CD4-positive, alpha-beta memory T cell (primary cell): ENCODE measurements at places on chromosomes 3 and 15.

DNA sequence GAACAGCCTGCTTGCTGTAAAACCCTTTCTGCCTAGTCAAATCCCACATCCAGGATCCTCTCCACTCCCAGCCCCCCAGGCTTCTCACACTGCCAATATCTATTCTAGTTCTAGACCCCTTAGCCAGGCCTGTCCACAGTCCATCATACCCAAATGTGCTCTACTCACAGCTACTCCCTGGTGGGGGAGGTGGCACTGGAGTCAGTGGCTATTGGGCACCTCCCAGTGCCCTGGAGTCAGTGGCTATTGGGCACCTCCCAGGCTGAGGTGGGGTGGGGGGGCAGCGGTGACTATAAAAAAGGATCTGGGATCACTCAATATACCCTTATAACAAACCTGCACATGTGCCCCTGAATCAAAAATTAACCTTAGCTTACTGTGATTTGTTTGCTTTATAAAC lies 773 bp upstream of the DISP2 start:
- DNase-seq: no peak
- H3K4me1 ChIP-seq: peaks cover 13% of the 10 kb centered on the region
- H3K27ac ChIP-seq: no peak overlapping the region

- no peak overlapping the region for H3K27ac ChIP-seq
- H3K27me3 ChIP-seq: no peaks in the 10 kb centered on the region
- H3K4me3 ChIP-seq: no peak overlapping the region
Measured at GRCh38 chr3:159364511-159364910, 562.7 kb downstream of the MFSD1 start.

DNA sequence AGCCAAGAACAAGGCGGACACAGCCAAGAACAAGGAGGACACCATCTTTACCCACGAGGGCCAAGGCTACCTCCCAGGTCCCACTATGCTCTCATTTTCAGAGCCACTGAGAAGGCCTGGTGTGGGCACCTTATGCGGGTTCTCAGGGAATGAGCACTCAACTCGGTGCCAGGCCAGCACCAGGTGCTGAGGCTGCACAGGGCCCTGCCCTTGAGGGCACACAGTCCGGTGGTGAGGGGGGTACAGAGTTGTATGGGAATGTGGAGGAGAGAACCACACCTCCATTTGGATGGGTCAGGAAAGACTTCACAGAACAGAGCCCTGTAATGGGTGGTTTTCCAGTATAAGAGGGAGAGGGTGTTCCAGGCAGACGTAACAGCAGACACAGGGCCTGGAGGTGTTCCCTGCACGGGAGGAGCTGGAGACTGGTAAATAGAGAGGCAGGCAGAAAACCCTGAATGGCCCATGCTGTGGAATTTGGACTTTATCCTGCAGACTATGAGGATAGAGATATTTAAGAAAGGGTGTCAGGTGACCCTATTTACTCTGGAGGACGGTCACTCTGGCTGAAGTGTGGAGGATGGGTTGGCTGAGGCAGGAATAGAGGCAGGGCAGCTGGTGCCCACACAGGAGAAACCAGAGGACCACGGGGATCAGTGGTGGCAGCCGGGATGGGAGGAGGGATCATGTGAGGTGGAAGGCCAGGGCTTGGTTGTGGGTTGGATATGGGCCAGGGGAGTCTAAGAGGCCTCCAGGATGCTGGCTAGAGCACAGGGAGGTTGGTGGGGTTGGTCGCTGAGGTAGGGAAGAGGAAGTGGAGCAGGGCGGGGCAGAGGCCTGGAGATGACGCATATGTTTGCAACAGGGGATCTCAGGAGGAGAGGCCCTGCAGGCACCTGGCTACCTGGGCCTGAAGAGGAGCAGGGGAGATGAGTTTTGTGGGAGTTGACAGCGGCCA lies 34.6 kb downstream of the CRABP1 start:
- H3K4me3 ChIP-seq: no peak overlapping the region
- no peaks in the 10 kb centered on the region for H3K36me3 ChIP-seq
- H3K4me1 ChIP-seq: no peaks in the 10 kb centered on the region
- H3K27ac ChIP-seq: no peak overlapping the region
- no peaks in the 10 kb centered on the region for H3K27me3 ChIP-seq
- DNase-seq: no peak

DNA sequence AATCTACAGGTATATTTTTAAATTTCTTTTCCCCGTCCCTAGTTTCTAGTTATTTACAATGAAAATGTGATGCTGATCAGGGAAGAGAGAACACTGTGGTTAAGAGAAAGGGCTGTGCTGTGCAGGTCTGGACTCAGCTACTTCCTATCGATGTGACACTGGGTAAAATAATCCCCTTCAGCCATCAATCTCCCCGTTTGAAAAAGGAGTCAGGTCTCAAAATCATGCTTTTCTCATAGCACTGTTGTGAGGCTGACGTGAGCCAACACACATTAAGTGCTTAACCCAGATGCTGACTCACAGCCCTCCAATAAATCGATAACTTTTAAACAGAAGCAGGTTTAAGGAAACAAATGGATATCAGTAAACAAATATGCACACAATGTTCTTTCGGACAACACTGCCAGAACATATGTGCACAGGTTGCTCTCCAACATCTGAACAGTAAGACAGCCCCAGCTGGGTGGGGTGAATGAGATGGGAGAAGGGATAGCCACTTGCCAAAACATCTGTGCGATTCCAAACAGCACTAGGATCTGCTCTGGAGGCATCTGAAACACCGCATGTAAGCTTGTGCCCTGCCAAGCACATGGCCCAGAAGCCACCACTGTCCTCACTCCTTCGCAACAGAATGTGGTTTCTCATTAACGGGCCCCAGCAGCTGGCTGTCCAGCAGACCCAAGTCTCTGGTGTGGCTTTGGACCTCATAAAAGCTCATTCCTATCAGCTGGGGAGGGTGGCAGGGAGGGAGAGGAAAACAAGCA lies 143.2 kb upstream of the PRICKLE2 start:
- H3K27me3 ChIP-seq: no peaks in the 10 kb centered on the region
- H3K4me3 ChIP-seq: no peak overlapping the region
- no peaks in the 10 kb centered on the region for H3K36me3 ChIP-seq
- no peak for DNase-seq

DNA sequence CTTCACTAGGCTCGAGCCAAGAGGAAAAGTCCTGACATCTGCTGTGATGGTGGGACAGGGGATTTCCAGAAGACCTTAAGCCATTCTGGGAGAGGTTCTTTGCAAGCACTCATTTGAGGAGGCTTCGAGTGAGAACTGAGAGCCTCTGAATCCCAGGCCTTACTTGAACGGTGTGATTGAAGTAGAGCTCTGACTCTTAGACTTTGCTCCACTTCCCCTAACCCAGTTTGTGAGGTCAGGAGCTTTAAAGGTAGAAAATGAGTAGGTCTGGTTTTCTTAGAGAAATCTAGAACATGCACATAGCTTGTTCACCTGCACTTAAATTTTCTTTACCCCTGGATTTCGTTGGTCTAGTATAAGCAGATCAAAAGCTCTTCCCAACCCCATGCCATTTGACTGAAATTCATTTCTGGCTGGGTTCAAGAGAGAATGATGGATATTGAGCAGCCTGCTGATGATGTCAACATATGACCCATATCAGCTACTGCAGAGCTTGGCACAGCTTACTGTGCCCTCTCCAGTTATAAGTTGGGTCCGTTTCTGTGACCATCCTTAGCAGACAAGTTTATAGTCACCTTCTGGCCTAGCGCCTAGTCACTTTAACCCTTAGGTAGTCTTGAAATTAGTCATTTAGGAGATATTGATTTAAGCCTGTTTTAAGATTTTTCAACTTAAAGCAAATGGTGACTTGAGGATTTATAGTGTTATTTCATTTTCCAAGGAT lies 229.2 kb upstream of the CHRM5 start:
- H3K27ac ChIP-seq: no peak overlapping the region
- no peak overlapping the region for H3K4me3 ChIP-seq
- DNase-seq: no peak
- no peaks in the 10 kb centered on the region for H3K4me1 ChIP-seq
- no peaks in the 10 kb centered on the region for H3K27me3 ChIP-seq

GRCh38 chr3:187902041-187902471 lies 156.8 kb upstream of the BCL6 start:
- no peak overlapping the region for H3K4me3 ChIP-seq
- H3K4me1 ChIP-seq: no peaks in the 10 kb centered on the region
- no peak for DNase-seq
- H3K27ac ChIP-seq: no peak overlapping the region
- no peaks in the 10 kb centered on the region for H3K27me3 ChIP-seq

DNA sequence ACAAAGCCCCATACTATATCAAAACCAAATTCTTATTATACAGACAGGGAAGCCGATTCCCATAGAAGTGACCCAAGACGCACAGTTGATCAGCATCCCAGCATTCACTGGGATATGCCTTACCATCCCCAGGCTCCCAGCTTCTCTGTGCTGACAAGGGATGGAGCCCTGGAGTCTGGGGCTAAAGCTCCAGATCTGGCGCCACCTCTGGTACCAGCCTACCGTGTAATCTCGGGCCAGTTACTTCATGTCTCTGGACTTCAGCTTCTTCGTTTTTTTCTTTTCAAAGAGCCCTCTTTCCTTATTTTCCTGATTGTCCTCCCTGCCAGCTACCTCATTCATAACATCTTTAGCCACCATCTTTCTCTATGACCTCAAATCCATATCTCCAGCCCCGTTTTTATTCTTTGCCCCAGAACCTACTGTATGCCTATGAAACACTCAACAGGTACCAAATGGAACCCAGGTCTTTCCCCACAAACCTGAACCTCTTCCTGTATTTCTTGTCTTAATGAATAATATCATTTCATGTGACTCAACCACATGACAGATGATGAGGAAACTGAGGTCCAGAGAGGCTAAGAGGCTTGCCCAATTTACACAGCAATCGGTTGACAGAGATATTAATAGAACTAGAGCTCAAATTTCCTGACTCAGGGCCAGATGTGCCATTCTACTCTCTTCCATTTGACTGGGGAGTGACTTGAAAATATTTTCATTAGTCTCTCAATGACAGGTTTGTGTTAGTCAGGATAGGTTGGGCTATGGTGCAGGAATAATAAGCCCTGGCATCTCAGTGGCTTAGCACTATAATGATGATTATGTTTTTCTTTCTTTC lies 85.4 kb upstream of the TLE3 start:
- H3K4me3 ChIP-seq: no peak overlapping the region
- no peak for DNase-seq
- H3K4me1 ChIP-seq: no peaks in the 10 kb centered on the region
- H3K27me3 ChIP-seq: no peaks in the 10 kb centered on the region

GRCh38 chr15:28002136-28002861 lies 96.8 kb downstream of the OCA2 start:
- H3K4me3 ChIP-seq: no peak overlapping the region
- H3K4me1 ChIP-seq: no peaks in the 10 kb centered on the region
- no peaks in the 10 kb centered on the region for H3K27me3 ChIP-seq

- no peaks in the 10 kb centered on the region for H3K4me1 ChIP-seq
- DNase-seq: no peak
- no peaks in the 10 kb centered on the region for H3K36me3 ChIP-seq
- no peak overlapping the region for H3K4me3 ChIP-seq
- no peaks in the 10 kb centered on the region for H3K27me3 ChIP-seq
Measured at GRCh38 chr3:139794469-139795265, 116.9 kb upstream of the NMNAT3 start.

- DNase-seq: no peak
- no peak overlapping the region for H3K4me3 ChIP-seq
- no peaks in the 10 kb centered on the region for H3K36me3 ChIP-seq
- H3K27ac ChIP-seq: no peak overlapping the region
Measured at GRCh38 chr3:193743702-193744047, 150.7 kb downstream of the OPA1 start.

DNA sequence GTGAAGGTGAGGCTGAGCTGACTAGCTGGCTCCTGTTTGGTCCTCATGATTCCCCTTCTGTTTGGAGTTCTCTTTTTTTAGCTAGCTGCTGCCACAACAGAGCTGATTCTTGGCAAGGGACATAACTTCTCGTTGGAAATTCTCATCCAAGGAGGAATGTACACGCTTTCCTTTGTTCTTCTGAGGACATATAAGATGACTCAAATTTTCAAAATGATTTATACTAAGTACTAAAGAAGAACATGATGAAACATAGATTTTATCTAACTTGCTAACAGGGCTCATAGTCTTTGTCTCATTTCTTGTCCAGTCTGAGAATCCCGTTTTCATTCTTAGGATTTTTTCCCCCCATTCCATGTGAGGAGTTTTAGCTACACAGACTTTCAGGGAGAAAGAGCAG lies 2.9 kb upstream of the TFG start:
- no peak for DNase-seq
- no peak overlapping the region for H3K4me3 ChIP-seq
- H3K27ac ChIP-seq: no peak overlapping the region
- H3K27me3 ChIP-seq: no peaks in the 10 kb centered on the region

GRCh38 chr3:13158408-13158807 lies 85.2 kb upstream of the IQSEC1 start:
- H3K27me3 ChIP-seq: no peaks in the 10 kb centered on the region
- no peak for DNase-seq
- no peak overlapping the region for H3K27ac ChIP-seq
- H3K4me3 ChIP-seq: no peak overlapping the region

GRCh38 chr3:14780927-14781507 lies 37.7 kb upstream of the FGD5 start:
- no peak overlapping the region for H3K4me3 ChIP-seq
- H3K4me1 ChIP-seq: no peaks in the 10 kb centered on the region
- H3K27ac ChIP-seq: no peak overlapping the region
- no peaks in the 10 kb centered on the region for H3K36me3 ChIP-seq
- DNase-seq: no peak
